ENCODE measurements at places on chromosomes 2 and 18.

GRCh38 chr2:40499437-40499836, 47.5 kb upstream of the SLC8A1 start:
- no peak for DNase-seq

GRCh38 chr2:55932843-55933242, 9.3 kb upstream of the EFEMP1 start:
- DNase-seq = no peak

- no peak for DNase-seq
Measured at GRCh38 chr2:239874636-239875356, 150.3 kb downstream of the NDUFA10 start.

GRCh38 chr2:38661306-38661705, 4.6 kb upstream of the GALM start:
- no peak for DNase-seq

GRCh38 chr2:232479341-232480200, 8.1 kb downstream of the ECEL1 start:
- no peak for DNase-seq

- no peak for DNase-seq
Measured at GRCh38 chr18:80046011-80046410, 11.8 kb downstream of the RBFA start.

DNA sequence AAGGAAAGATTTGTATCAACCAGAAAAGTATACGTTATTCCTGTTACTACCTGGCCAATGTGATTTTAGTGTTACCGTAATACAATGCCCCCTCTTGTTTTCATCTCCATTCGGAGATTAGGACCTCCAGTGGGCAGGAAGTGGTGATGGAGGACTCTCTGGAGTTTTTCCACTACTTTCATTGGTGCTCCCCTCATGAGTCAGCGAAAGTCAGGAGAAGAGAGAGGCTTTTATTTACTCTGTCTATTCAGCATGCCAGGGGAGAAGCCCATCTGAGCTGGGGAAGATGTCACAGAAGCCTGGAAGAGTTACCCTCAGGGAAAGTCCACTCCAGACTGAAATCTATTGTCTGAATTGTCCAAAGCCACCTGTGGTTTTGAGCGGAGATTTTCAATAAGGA, 88.2 kb upstream of the THUMPD2 start:
- no peak for DNase-seq

GRCh38 chr2:156476850-156477206, 40.6 kb downstream of the GPD2 start:
- DNase-seq = no peak
